Stimulated activated CD8-positive, alpha-beta memory T cell treated with anti-CD3 and anti-CD28 coated beads, Interleukin-7, amount 100 ng/mL, for 1 hour (primary cell): ENCODE measurements at places on chromosomes 5 and 9.

- no peak for DNase-seq
Measured at GRCh38 chr9:97617939-97618416, 15.2 kb downstream of the TSTD2 start.

- no peak for DNase-seq
Measured at GRCh38 chr9:80550181-80550580, 978.4 kb downstream of the TLE4 start.

GRCh38 chr9:120650352-120650751, 63.9 kb downstream of the MEGF9 start:
- DNase-seq = no peak

DNA sequence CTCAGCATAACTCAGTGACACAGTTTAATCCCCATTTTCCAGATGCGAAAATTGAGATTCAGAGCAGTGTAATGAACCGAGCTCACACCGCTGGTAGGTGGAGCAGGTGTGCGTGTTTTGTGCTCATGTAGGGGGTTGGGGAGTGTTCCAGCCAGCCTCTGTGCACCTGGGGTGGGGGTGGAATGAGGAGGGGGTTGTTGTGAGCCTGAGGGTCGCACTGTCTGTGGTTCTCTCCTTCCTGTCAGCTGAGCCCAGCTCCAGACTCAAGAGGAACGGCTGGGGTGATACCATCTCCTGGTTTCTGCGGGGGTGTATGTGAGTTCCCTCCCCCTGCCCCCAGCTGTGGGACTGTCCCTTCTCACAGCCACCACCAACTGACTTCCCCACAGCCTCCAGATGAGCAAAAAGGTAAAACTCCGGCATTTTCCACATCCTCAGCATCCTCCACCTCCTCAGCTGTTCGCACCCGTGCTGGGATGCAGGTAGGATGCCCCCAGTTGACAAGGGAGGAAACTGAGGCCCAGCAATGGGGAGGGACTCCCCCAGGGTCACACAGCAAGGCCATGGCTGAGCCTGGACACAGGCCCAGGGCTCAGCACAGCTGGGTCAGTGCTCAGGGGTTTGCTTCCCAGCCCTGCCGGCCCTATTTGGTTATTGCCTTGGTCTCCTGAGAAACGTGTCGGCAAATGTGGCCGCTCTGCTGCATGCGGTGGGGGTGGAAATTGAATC, 2.1 kb downstream of the SH2D3C start:
- DNase-seq = peak; percentile 37

DNA sequence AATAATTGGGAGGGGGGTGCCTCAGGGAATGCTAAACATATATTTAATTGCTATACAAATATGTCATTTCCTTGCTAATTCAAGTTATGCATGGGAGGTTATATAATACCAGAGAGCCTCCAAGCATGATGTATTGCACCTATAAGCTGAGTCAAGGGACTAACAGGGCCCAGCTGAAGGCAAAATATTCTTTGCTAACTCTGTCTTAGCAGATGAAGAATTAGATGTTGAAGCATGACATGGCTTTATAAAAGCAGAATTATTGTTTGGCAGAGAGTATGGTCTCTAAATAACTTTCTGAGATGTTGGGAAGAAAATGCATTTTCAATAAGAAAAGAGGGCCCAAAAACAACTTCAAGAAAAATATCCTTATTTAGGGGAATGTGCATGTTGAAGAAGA, 60.4 kb downstream of the SGCD start:
- no peak for DNase-seq

- no peak for DNase-seq
Measured at GRCh38 chr5:50759526-50760270, 93.3 kb downstream of the PARP8 start.

DNA sequence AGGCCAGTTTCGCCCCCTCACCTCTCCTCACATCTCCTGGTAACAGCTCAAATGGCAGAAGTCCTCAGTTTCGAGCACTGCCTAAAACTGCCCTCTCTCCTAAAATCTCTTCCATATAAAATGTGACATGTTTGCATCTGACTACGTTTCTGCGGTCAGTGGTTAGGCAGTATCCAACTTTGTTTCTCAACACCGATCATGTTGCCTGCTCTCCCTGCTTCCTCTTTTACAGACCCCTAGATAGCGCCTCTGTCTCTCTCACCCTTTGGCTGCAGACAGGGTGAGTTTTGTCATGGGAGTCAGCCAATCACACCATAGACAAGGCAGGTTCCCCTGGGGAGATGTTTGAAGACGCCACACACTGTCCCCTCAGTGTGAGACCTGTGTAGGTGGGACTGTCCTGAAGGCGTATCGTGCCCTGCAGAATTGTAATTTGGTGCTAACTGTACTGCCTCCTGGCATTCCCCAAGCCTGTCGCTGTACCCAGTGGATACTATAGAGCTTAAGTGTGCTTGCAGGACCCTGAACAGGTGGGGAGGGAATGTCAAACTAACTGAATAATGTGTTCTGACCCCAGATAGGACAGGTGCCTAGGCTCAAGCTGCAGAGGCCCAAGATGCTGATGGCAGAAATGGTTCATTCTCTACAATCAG, 1.1 kb downstream of the HEXB start:
- no peak for DNase-seq

GRCh38 chr9:123460091-123460490, 104.1 kb downstream of the CRB2 start:
- DNase-seq = no peak

GRCh38 chr9:10274175-10274574, 338.6 kb downstream of the PTPRD start:
- DNase-seq = no peak

GRCh38 chr5:77798456-77798855, 22.3 kb upstream of the TBCA start:
- DNase-seq = no peak

GRCh38 chr5:102753889-102754766, 977 bp upstream of the PAM start:
- DNase-seq = no peak

- no peak for DNase-seq
Measured at GRCh38 chr5:43561356-43561755, 4.5 kb upstream of the PAIP1 start.

DNA sequence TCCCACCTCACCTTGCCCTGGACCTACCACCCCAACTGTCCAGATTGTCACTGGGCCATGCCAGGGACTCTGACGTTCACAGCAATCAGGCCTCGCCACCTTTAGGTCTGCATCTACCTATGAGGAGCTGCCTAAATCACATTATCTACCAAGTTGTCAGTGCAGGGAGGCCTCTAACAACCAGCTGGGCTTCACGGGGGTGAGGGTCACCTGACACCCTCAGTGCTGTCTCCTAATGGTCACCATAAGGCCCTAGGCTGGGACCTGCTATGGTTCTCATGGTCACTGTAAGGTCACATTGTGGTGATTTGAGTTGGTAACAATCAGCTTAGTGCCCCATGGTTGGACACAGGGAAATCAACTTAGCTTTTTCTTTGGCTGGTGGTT, 119.2 kb upstream of the CXCL14 start:
- no peak for DNase-seq

GRCh38 chr5:177390363-177391300, 6.4 kb downstream of the SLC34A1 start:
- DNase-seq = peak; percentile 79

- no peak for DNase-seq
Measured at GRCh38 chr9:93668261-93668871, 92.0 kb downstream of the PHF2 start.

- DNase-seq = no peak
Measured at GRCh38 chr5:32265902-32266301, 46.8 kb downstream of the MTMR12 start.

DNA sequence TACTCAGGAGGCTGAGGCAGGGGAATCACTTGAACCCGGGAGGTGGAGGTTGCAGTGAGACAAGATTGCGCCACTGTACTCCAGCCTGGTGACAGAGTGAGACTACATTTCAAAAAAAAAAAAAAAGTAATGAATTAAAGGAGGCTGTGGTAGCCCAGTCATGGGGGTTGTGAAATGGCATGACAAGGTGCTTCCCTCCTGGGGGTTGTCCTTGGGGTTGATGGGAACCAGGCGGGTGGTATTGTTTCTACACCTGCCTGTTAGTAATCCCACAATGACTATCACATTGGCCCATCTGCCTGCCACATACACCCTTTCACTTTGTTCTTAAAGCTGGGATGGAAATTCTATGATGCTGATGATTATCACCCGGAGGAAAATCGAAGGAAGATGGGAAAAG, 5.6 kb downstream of the IDNK start:
- DNase-seq = no peak

- no peak for DNase-seq
Measured at GRCh38 chr9:81819155-81819554, 109.1 kb upstream of the SPATA31D4 start.

DNA sequence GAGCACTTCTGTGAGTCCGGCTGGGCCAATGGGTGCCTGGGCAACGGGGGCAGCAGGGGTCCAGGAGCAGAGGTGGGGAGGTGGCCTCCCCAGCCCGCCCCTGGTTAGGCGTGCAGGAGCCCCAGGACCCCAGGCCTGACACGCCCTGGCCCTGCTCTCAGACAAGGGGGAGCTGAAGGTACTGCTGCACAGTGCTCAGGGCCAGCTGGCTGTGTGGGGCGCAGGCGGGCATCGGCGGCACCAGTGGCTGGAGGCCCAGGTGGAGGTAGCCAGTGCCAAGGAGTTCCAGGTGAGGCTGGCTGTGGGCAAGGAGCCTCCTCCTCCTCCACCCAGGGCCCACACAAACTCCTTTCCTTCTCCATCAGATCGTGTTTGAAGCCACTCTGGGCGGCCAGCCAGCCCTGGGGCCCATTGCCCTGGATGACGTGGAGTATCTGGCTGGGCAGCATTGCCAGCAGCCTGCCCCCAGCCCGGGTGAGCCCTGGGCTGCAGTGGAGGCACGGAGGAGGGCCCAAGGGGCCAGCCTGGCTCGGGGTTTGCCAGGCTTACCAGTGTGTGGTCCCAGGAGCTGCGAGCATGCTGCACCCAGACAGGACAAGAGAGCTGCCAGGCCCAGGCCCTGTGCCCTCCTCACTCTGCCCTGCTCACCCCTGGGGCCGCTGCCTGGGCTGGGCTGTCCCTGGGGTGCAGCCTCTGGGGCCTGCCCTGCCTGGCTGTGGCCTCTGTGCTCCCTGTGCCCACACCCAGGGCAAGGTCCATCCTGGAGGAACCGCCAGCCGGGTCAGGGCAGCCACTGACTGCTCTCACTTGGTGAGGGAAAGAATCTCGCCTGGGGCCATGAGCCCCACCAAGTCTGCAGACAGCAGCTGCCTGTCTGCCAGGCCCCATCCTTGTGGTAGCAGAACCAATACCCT, 7.0 kb downstream of the MAMDC4 start:
- no peak for DNase-seq

DNA sequence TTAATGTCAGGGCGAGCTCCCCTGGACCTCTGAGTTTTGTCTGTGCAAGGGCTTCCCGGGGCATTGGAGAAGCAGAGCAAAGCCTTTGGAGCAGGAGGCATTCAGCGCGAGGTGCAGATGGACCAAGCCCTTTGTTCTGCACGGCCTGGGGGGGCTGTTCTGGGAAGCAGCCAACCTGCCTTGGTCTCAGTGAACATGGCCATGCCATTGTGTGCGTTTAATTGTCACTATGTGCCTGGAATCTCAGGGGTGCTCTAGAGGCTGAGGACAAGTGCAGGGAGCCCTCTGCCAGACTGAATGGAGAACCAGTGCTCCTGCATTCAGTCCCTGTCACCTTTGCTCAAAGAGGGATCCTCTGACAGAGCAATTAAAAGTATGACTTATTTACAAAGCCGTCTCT, 329.4 kb downstream of the IRX1 start:
- DNase-seq = no peak

DNA sequence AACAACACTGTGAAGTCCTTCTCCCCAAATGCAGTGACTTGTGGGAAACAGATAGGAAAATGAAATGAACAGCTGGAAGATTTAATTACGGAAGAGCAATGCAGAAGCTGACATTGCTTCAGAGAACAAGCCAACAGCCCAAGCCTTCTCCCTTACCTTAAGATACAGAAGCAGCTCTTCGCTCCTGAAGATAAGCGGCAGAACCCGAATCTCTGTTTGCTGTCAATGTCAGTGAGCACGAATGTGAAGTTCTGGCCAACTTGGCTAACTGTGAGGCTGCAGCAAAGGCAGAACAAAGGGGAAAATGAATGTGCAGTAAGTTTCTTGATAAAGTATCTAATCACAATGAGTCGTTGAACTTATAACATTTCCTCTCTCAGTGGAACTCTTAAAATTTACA, 172.4 kb downstream of the DENND1A start:
- no peak for DNase-seq

- no peak for DNase-seq
Measured at GRCh38 chr5:11467588-11467987, 436.7 kb downstream of the CTNND2 start.

DNA sequence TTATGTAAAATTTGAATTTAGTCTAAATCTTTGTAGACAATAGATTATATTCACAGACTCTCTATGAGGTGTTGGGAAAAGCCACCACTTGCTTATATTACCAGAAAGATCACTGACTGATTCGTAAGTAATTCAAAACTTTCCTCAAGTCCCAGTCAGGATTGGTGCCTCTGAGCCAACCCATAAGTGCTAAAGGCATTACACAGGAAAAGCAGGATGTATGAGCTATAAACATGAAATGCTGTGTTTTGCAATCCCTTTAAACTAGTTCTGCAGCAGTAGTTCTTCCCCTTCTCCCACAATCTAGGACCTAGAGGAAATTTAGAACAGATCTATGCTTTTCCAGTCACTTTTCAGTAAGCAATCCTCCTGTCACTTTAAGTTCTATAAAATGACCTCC, 48.0 kb downstream of the SHLD3 start:
- DNase-seq = no peak

GRCh38 chr5:32601623-32602295, 16.4 kb downstream of the SUB1 start:
- no peak for DNase-seq

DNA sequence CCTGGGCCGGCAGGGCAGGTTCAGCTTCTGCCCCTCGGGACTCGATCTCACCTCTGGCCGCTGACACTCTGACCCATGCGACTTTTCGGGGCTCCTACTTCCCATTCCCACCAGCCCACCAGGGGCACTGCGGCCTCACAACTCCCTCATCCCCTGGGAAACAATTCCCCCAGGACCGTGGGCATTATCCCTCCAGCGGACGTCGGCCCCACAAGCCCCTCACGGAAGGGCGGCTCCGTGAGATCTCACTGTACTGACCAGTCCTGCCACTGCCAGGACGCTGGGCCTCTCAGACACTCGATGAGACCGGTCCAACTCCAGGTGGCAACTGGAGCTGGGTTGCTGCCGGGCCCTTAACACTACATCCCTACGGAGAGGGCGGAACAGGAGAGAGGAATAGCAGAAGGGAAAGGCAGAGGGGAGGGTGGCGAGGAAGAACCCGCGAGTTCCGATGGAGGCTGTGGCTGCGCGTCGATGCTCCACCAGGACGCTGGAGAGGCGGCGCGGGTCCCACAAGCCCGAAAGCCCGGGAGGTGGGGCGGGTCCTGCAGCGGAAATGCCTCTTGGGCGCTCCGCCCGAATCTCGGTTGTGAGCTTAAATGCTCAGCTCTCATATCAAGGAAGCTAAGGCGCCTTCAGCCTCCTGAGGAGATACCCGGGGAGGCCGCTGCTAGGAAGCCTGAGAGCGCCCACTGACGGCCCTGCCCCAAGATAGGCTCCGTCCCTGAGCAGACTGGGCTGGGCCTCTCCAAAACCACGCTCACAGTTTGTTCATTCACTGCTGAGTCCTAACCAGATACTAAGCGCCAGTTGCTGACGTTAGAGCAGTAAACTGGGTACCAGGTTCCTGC, 36.3 kb downstream of the VCP start:
- DNase-seq = no peak

- no peak for DNase-seq
Measured at GRCh38 chr5:96320797-96321196, 112.3 kb downstream of the PCSK1 start.

GRCh38 chr5:53116597-53116996, 7.0 kb upstream of the MOCS2 start:
- no peak for DNase-seq
